ENCODE measurements at places on chromosomes 6 and 20.

DNA sequence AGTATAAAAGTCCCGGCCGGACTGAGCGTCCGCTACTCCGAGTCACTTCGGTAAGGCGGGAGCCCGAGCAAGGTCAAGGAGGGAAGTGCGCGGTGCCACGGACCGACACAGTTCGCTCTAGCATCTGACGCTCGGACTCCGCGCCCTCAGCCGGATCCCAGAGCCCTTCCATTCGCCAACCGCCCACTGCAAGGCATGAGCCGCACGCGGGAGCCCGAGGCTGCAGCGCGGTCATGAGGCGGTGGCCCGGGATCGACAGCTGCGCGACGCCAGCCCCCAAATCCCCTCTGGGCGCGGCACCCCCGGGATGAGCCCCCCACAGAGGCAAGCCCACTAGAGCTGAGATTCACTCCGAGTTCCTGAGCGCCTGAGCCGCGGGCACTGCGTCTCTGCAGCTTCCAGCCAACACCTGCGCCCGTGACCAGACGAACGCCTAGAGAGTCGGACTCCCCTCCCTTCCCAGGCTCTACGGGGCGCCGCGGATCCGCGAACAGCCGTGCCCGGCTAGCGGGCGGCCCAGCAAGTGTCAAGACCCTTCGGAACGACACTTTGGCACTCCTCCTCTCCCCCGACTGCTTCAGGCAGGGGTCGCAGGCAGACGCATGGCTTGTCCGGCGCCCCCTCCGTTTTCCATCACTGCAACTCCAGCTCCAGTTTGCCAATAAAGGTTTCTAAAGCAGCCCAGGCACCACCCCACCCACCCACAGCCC lies 725 bp upstream of the ISM1 start:
- H3K36me3 ChIP-seq = no peaks in the 10 kb centered on the region
- H3K4me3 ChIP-seq = peak overlapping the region; percentile 31
- peak; percentile 34 for DNase-seq
- H3K4me1 ChIP-seq = peaks cover 18% of the 10 kb centered on the region

GRCh38 chr20:62409931-62410745 lies 3.1 kb upstream of the CABLES2 start:
- H3K27ac ChIP-seq = peak overlapping the region; percentile 81
- DNase-seq = peak; percentile 73
- no peak overlapping the region for H3K4me3 ChIP-seq

GRCh38 chr6:55617272-55617671 lies 38.3 kb upstream of the HMGCLL1 start:
- H3K4me3 ChIP-seq = no peak overlapping the region
- H3K36me3 ChIP-seq = no peaks in the 10 kb centered on the region
- DNase-seq = no peak
- H3K4me1 ChIP-seq = no peaks in the 10 kb centered on the region

GRCh38 chr6:90216072-90216977 lies 80.3 kb downstream of the BACH2 start:
- DNase-seq = peak; percentile 20
- H3K4me3 ChIP-seq = no peak overlapping the region
- no peaks in the 10 kb centered on the region for H3K27me3 ChIP-seq
- H3K27ac ChIP-seq = peak overlapping the region; percentile 18
- peaks cover 23% of the 10 kb centered on the region for H3K4me1 ChIP-seq

DNA sequence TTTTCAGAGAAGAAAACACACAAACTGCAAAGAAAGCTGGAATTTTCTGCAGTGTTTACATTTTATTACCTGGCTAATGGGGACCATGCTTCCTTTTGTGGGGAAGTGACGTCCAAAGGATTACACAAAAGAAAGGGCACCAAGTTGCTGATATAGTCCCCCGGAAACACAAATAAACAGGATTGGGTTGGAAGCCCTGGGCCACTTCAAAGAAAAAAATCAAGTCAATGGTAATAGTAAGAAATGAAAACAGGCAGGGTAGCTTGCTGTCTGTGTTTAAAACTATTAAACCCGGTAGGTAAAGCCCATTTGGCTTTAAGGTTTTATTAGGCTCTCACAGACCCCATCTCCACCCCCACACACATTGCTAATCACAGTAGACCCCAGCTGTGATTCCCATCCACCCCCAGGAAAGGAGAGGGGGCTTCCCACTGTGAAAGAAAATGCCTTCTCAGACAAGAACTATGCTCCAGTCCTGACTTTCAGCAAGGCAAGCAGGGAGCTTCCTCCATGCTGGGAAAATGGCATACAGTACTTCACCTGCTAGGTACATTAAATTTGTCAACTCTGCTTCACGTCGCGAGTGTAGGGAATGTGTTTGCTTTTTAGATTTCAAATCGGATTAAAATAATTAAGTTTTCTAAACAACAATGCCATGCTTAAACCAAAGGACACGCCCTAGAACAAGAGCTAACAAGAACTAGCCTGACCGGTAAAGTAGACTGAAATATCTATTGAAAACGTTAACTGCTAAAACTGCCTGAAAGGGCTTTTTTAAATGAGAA lies 1.1 kb downstream of the PERP start:
- DNase-seq = peak; percentile 14
- peaks cover 35% of the 10 kb centered on the region for H3K4me1 ChIP-seq
- H3K36me3 ChIP-seq = no peaks in the 10 kb centered on the region
- peak overlapping the region; percentile 78 for H3K4me3 ChIP-seq

GRCh38 chr6:100307561-100307960 lies 157.2 kb downstream of the SIM1 start:
- no peak overlapping the region for H3K27ac ChIP-seq
- H3K27me3 ChIP-seq = no peaks in the 10 kb centered on the region
- H3K36me3 ChIP-seq = no peaks in the 10 kb centered on the region

DNA sequence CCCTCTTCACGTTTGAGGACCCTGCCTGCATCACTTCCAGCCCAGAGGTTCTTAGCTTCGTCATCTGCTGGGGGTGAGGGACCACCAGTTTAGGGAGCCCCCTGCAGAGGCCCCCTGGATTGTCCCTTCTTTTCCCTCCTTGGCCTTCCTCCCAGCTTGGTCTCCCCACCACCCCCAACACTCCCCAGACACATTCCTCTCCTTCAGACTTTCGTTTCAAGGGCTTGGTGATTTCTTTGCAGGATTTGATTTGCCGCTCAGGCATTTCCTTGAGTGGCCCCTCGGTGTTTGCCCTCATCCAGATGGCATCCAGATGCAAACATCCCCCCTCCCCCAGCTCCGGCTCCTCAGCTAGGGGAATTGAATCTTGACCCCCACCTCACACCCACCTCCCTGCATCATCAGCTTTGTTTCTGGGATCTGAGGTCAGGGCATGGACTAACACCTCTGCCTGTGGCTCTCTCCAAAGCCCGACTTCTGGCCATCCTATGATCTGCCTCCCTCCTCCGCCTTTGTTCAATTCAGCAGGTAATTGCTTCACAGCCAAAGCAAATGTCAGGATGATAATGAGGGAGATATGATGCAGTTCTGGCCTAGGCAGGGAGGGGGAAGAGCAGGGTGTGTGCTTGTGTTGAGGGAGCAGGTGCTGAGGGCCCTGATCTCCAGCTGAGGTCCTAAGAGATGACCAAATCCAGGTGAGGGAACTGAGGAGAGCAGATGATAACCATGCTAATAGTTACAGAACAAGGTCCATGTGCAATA lies 141.5 kb downstream of the VEGFA start:
- H3K27me3 ChIP-seq = no peaks in the 10 kb centered on the region
- H3K4me1 ChIP-seq = peaks cover 12% of the 10 kb centered on the region
- DNase-seq = no peak
- H3K36me3 ChIP-seq = no peaks in the 10 kb centered on the region
- H3K4me3 ChIP-seq = no peak overlapping the region
- no peak overlapping the region for H3K27ac ChIP-seq

DNA sequence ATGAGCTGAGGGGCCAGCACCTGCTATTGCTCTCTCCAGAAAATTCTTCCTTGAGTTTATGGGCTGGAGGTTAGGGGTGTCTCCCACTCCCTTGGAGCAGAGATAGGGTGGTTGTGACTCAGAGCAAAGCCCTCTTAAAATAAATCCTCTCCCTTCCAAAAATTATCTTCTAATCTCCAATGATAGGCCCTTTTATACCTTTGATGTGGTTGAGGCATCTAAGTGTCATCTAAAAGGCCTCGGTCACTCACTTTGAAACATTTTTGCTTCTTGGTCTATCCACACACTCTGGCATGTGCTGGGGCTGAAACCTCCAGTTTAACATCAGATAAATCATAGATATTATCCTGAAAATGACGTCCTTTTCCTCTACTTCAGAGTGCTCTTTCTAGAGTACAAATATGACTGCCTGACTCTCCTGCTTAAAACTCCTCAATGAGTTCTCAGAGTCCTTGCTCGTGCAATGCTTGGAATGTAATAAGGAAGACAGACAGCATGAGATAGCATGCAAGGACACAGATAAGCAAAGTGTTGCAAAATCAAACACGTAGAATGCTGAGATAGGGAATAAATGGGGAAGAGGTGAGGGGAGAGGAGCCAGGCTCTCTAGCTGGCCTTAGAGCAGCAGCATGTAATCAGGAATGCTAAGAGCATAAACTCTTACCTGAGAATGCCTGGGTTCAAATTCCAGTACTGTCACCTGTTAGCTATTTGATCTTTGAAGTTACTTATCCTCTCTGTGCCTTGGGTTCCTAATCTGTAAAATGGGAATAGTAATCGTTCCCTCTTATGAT lies 374.1 kb upstream of the CITED2 start:
- H3K4me3 ChIP-seq = no peak overlapping the region
- H3K36me3 ChIP-seq = no peaks in the 10 kb centered on the region
- DNase-seq = no peak
- peaks cover 1% of the 10 kb centered on the region for H3K4me1 ChIP-seq

DNA sequence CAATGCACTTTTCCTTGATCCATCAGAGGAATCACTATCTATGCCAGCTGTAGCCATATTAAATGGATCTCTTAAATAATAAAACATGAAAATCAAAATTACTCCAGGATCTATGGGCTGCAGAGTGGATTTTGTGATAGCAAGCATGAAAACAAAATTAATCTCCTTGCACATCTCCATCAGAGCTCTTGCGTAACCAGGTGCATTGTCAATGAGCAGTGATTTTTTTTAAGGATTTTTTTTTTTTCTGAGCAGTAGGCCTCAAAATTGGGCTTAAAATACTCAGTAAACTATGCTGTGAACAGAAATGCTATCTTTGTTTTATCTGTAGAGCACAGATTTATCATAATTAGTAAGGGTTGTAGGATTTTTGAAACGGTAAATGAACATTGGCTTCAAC lies 11.5 kb upstream of the CST3 start:
- no peak for DNase-seq
- no peak overlapping the region for H3K4me3 ChIP-seq
- H3K27me3 ChIP-seq = no peaks in the 10 kb centered on the region
- no peak overlapping the region for H3K27ac ChIP-seq

DNA sequence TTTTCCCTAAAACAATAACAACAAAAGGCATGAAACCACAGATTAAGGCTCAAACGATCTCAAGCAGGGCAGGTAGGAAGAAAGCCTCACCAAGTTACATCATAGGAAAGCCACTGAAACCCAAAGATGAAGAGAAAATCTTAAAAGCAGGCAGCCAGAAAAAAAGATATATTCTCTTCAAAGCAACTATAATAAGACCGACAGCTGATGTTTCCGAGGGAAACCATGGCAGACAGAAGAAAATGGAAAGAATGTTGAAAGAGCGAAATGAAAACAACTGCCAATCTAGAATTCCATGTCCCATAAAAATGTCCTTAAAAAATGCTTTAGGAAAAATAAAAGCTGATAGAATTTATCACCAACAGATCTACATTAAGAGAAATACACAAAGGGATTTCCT lies 161.5 kb upstream of the THBS2 start:
- no peak overlapping the region for H3K27ac ChIP-seq
- H3K36me3 ChIP-seq = no peaks in the 10 kb centered on the region
- no peak overlapping the region for H3K4me3 ChIP-seq
- no peak for DNase-seq
- H3K4me1 ChIP-seq = no peaks in the 10 kb centered on the region

GRCh38 chr6:38282911-38283310 lies 356.8 kb downstream of the BTBD9 start:
- no peak for DNase-seq
- no peak overlapping the region for H3K27ac ChIP-seq
- no peaks in the 10 kb centered on the region for H3K27me3 ChIP-seq
- H3K36me3 ChIP-seq = no peaks in the 10 kb centered on the region
- H3K4me3 ChIP-seq = no peak overlapping the region
- no peaks in the 10 kb centered on the region for H3K4me1 ChIP-seq

GRCh38 chr6:32216998-32217397 lies 6.9 kb downstream of the NOTCH4 start:
- H3K27ac ChIP-seq = no peak overlapping the region
- no peaks in the 10 kb centered on the region for H3K36me3 ChIP-seq
- no peaks in the 10 kb centered on the region for H3K4me1 ChIP-seq
- no peaks in the 10 kb centered on the region for H3K27me3 ChIP-seq
- no peak for DNase-seq

DNA sequence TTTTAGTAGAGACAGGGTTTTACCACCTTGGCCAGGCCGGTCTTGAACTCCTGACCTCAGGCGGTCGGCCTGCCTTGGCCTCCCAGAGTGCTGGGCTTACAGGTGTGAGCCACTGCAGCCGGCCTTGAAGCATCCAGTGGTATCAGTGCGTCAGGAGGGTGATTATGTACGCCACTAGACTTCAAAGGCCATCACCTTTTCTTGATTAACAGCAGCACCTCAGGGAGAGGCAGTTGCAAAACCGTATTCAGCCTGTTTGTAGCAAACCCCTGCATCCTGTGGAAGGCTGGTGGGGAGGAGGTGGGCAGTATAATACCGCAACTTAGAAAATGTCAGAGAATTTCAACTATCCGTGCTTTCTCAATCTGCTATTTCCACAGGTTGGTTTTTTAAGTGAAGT lies 27.3 kb upstream of the SHLD1 start:
- no peak overlapping the region for H3K27ac ChIP-seq
- DNase-seq = no peak
- no peaks in the 10 kb centered on the region for H3K27me3 ChIP-seq
- H3K4me1 ChIP-seq = no peaks in the 10 kb centered on the region
- H3K36me3 ChIP-seq = no peaks in the 10 kb centered on the region
- H3K4me3 ChIP-seq = no peak overlapping the region

- H3K27ac ChIP-seq = peak overlapping the region; percentile 34
- H3K4me3 ChIP-seq = no peak overlapping the region
- H3K4me1 ChIP-seq = peaks cover 15% of the 10 kb centered on the region
- H3K27me3 ChIP-seq = no peaks in the 10 kb centered on the region
Observed at GRCh38 chr20:41141153-41141815, 3.9 kb downstream of the PLCG1 start.

DNA sequence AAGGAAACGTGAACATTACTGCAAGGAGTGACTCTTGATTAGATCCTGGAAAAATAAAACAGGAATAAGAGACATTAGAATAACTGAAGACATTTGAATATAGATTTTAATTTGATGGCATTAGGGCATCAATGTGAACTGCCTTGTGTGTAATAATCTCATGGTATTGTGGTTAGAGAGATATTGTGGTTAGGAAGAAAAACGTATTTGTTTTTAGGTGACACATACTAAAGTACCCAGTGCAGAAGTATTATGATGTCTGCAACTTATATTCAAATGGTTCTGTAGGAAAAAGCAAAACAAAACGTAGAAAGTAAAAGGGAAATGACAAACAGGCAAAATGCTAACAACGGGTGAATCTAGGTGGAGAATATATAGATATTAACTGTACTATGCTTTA lies 65.9 kb upstream of the OGFRL1 start:
- no peak overlapping the region for H3K4me3 ChIP-seq
- DNase-seq = no peak
- H3K27me3 ChIP-seq = no peaks in the 10 kb centered on the region
- H3K27ac ChIP-seq = no peak overlapping the region
- no peaks in the 10 kb centered on the region for H3K4me1 ChIP-seq

- no peak overlapping the region for H3K27ac ChIP-seq
- H3K27me3 ChIP-seq = no peaks in the 10 kb centered on the region
- no peaks in the 10 kb centered on the region for H3K4me1 ChIP-seq
- no peak overlapping the region for H3K4me3 ChIP-seq
- no peak for DNase-seq
Observed at GRCh38 chr20:37385176-37385575, 39.2 kb downstream of the SRC start.
